ENCODE measurements at places on chromosomes 6 and 20. TPM values are rescaled to one million over a fixed set of nuclear protein-coding genes. Genes with fewer than 3 reads are reported as not detected.

- no peaks in the 10 kb centered on the region for H3K36me3 ChIP-seq
- no peaks in the 10 kb centered on the region for H3K4me1 ChIP-seq
- no peaks in the 10 kb centered on the region for H3K27me3 ChIP-seq
- H3K27ac ChIP-seq: no peak within 1 kb of the TSS
- DNase-seq: no peak
These were observed at the start of gene SIRPG for GRCh38 chr20:1657556-1658334. SIRPG (minus strand) TSS chr20:1657779; CDS start chr20:1657714, 65 bp downstream.

DNA sequence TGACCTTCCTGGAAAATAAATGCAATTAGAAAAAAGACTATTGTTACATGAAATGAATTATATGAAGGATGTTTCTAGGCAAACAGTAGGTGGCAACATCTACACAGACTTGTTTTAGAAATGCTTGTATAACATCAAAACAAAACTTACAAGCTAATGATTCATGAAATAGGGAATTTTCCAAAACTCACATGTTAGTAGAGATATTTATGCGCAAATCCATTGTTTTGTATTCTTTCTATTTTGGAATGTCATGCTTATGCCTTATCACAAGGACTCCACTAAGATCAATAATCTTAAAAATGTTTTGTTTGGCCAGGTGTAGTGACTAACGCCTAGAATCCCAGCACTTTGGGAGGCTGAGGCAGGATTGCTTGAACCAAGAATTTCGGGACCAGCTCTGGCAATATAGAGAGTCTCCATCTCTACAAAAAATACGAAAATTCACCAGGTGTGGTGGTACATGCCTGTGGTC is 32.3 kb upstream of the LGSN start:
- H3K27me3 ChIP-seq: no peaks in the 10 kb centered on the region
- no peaks in the 10 kb centered on the region for H3K36me3 ChIP-seq
- no peak for DNase-seq
- no peak overlapping the region for H3K4me3 ChIP-seq
- H3K27ac ChIP-seq: no peak overlapping the region

DDO gene
- total RNA-seq: 0.97 TPM

PTPRT gene
- total RNA-seq: not detected
